ENCODE measurements at places on chromosomes 5 and 9.
A peak's percentile ranks its signal among the peaks of the same experiment; 100 is the strongest.

- DNase-seq: no peak
Measured at GRCh38 chr9:135259273-135259672, 171.8 kb downstream of the OLFM1 start.

DNA sequence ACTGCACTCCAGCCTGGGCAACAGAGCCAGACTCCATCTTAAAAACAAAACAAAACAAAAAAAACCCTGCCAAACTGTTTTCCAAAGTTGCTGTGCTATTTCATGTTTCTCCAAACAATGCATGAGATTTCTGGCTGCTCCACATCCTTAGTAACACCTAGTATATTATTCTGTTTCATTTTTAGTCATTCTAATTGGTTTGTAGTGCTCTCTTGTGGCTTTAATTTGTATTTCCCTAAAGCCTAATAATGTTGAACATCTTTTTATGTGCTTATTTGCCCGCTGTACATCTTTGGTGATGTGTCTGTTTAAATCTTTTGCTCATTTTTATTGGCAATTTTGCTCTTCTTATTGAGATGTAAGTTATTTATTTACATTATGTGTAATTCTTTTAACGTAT is 18.4 kb upstream of the TTC1 start:
- DNase-seq: no peak

- peak; percentile 84 for DNase-seq
Measured at GRCh38 chr9:93154293-93154903, 20.3 kb upstream of the NINJ1 start.

GRCh38 chr9:110936719-110937452 is 101.4 kb downstream of the LPAR1 start:
- DNase-seq: no peak

DNA sequence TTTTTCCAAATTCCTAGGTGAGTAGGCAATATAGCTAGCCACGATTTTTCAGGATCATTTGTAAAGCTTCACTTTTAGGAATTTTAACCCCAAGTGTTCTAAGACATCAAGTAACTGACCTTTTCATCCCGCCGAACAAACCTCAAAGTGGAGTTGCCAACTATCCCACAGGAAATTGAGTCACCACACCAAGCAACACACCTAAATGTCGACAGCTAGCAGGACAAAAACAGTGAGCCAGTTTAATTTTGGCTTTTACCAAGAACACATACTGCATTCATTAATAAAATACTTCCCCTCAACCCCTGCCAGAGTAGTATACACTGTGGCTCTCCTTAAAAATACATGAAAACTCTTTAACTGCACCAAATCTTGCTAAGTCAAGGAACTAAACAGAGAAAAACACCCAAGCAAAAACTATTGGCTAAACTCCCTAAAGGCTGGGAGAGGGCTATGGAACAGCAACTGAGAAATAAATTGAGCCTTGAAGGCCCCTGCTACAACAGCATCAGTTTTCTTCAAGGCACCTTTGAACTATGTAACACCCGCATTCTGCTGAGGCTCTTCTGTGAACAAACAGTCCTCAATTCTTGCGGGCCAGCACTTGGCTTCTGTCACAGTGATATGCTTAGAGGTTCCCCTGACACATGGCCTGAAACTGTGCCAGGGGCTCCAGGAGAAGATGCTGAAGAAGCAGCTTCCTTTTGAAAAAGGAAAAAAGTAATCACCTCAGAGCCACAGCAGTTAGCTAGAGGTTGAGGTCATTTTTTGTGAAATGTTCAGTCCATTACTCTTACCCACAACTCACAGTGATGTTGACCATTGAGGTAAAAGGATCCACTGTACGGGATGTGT is 459.6 kb downstream of the RAB3C start:
- no peak for DNase-seq

GRCh38 chr9:131812116-131812790 is 72.4 kb upstream of the RAPGEF1 start:
- DNase-seq: no peak

- no peak for DNase-seq
Measured at GRCh38 chr9:81851340-81851739, 76.9 kb upstream of the SPATA31D4 start.

- DNase-seq: no peak
Measured at GRCh38 chr9:72467766-72468738, 53.4 kb upstream of the TMC1 start.

DNA sequence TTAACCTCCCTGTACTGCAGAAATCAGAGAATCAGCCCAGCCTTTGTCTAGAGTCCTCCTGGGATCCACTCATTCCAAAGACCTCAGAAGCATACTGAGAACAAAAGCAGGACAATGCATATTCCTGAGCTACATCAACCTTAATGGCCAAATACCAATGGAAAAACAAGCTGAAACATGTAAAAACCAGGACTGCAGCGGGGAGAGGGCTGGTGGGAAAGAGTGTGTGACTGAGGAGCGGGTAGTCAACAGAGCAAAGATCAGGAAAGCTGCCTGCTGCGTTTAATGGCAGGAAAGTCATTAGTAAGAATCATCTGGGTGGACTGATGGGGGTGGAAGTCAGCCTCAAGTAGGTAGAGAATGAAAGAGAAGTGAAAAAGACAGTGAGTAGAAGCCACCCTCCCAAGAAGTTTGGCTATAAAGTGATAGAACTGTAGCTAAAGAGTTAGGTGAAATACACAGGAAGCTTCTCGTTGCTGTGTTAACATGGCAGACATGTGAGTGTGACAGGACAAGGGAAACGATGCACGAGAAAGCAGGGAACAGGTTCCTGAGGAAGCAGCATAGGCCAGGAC is 88.1 kb downstream of the OTULIN start:
- no peak for DNase-seq

DNA sequence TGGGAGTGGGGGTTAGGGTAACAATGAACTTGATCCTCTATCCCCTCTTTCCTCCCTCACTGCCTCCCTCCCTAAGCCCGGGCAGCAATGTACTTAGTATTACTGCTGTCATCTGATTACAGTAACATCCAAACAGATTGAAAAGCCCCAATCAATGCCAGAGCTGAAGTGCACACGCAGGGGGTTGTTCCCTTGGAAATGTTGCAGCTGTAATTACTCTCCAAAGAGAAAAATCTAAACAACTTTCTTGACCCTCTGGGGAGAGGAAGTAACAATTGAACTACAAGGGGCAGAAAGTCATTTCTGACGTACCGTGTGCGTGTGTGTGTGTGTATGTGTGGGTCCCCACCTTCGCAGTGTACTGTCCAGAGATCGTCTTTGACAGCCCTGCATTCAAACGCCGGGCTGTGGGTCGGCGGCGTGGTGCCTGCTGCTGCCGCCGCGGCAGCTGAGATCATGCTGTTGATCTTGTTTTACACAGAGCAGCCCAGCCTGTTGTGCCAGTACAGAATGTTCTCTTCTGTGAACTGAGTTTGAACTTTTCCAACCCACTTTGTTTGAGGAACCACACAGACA is 66.0 kb upstream of the KLF9 start:
- DNase-seq: no peak

DNA sequence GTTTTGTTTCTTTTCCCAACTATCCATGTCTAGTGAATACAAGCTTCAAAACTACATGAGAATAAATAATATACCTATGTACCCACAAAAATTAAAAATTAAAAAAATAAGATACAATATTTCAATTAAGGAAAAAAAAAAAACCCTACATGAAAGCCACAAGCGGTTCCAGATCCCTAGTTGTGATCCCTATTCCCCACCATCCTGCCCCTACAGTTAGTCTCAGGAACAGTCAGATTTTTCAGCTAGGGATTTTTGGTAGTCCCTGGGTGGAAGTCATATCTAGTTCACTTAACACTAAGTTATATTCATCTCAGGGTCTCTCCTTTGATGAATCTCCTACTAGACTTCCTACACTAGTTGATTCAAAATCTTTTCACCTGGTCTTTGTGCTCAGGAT is 18.5 kb upstream of the PCDHB1 start:
- DNase-seq: no peak

GRCh38 chr5:163456029-163456589 is 3.8 kb downstream of the NUDCD2 start:
- DNase-seq: no peak

DNA sequence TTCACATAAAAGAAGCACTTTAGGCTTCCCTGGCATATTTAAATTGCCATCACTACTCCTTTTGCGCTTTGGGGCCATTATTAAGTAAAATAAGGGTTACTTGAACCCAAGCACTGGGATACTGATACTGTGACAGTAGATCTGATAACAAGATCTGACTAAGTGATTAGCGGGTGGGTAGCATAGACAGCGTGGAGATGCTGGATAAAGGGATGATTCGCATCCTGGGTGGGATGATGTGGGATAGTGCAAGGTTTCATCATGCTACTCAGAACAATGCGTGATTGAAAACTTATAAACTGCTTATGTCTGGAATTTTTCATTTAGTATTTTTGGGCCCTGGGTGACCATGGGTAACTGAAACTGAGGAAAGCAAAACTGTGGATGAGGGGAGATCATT is 75.1 kb downstream of the PTTG1 start:
- no peak for DNase-seq

DNA sequence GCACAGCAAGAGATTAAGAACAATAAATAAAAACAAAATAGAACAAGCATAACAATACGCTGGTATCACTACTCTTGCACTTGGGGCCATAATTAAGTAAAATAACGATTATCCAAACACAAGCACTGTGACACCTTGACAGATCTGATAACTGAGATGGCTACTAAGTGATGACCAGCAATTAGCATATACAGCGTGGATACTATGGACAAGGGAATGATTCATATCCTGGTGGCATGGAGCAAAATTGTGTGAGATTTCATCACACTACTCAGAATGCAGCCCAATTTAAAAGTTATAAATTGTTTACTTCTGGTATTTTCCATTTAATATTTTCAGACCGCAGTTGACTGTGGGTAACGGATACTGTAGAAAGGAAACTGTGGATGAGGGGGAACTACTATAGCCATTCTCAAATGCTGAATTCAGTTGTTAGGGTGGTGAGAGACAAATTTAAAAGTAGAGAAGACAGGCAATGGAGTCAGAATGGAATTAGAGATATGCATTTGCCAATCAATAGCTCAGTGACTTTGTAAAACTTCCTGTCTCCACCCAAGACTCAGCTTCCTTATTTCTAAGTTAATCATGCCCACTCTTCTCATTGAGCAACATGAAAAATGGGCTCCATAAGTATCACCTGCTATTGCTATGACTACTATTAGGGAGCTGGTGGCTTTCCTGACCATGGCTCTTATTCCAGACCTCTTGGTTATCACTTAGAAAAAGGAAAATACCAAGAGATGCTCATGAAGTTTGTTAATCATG is 300.8 kb downstream of the TRIM32 start:
- DNase-seq: no peak

- DNase-seq: no peak
Measured at GRCh38 chr5:30267026-30267425, 926.5 kb upstream of the CDH6 start.

- no peak for DNase-seq
Measured at GRCh38 chr5:87185838-87186237, 81.8 kb upstream of the RASA1 start.

DNA sequence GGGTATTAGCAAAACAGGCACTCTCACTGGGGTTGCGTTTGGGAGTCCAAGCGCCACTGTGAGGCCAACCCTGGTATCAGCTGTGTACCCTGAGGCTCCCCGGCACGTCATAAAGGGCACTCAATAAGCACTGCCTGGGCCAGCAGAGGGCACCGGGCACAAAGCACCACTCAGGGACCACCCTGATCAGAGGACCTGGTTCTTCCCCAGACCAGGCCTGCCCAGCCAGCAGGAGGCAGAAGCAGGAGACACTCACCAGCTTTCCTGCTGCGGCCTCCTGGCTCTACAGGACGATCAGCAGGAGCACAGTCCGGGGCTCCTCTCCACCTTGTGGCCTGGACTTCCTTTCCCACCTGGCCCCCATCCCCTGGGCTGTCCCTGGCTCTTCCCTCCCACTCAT is 12.6 kb downstream of the MGAT1 start:
- no peak for DNase-seq

GRCh38 chr9:35611230-35611797 is 6.3 kb downstream of the TESK1 start:
- DNase-seq: peak; percentile 81

GRCh38 chr9:84542554-84542953 is 127.0 kb upstream of the NTRK2 start:
- DNase-seq: no peak

DNA sequence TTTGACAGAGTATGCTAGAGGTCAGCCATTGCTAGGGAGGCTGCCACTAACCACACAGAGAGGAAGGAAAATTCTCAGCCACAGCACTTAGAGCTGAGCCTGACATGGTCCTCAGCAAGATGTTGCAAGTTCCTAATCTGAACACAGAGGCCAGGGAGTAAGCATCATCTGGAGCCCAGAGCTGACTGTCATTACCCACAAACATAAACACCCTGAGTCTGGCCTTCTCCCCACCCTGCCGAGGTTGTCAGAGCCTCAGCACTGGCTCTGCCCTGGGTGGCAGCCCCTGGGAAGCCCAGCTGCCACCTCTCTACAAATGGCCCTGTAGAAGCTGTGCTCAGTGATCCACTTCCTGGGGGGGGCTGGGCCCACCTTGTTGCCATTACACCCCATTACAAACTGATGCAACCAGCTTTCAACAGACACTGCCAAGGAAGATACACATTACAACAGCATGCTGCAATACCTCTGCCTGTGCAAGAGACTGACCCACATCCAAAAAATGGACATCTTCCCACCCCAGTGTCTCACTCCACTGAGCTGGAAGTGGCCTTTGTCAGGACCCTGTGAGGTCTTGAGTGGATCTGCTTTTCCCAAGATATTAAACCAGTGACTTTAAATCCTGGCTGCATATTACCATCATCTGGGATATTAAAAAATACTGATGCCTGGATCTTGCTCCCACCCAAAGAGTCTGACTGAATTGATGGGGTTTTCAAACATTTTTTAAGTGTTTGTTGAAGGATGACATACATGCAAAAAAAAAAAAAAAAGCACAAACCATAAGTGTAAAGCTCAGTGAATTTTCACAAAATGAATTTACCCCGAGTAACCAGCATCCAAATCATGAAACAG is 33.0 kb downstream of the IRF1 start:
- no peak for DNase-seq

GRCh38 chr5:175202463-175203068 is 241.4 kb downstream of the DRD1 start:
- no peak for DNase-seq

GRCh38 chr9:104868687-104869404 is 59.1 kb downstream of the ABCA1 start:
- peak; percentile 94 for DNase-seq

DNA sequence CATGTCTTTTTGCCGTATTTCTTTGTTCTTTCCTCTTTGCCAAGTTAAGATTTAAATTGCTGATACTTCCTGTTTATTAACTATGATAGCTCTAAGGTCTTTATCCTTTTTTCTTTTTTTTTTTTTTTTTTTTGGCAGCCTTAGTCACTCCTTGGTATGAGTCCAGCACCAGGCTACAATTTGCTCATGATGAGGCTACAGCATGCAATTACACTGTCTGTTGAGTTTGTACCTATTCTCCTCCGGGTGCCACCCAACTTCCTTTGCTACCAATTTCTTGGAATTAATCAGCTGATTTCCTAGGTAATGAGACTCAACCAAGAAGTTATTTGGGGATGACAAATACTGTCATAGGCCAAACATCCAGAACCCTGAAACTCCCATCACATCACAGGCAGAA is 25.5 kb downstream of the ACTL7B start:
- no peak for DNase-seq

- DNase-seq: no peak
Measured at GRCh38 chr5:3601911-3602782, 6.5 kb downstream of the IRX1 start.

Measured in HuH-7 (cell line).